ENCODE measurements at places on chromosomes 3 and 15.

DNA sequence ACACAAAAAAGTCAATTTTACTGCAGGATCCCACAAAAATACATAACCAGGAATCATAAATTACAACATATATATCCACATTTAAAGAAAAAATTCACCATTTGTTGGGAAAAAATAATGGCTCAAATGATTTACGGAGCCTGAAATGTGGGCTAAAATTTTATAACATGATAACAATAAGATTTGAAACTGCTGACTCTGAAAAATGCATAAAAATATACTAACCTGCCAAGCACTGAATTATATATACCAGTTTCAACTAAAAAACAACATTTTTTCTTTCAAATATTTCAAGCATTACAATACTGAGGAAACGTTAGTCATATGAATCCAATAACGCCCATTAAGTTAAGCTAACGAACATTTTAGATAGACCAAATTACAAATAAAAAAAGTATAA lies 12.2 kb upstream of the MYO5C start:
- no peak for DNase-seq

GRCh38 chr3:166362698-166363097 lies 525.5 kb upstream of the BCHE start:
- no peak for DNase-seq

DNA sequence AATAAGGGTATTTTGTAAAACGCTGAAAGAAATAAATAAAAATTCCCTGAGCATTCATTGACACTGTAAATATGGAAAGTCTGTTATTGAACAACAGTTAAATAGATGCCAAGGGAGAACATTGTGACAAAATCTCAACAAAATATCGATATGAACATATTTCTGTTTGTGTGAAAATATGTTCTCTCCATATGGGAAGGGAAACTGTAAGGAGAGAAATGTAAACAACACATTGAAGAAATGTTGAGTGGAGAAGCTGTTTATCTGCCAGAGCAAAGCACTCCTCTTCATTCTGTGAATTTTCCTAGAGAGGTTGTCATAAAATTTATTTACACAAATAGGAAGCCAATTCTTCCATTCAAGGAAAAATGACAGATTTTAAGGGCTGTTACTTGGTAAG lies 57.1 kb upstream of the EOMES start:
- no peak for DNase-seq

DNA sequence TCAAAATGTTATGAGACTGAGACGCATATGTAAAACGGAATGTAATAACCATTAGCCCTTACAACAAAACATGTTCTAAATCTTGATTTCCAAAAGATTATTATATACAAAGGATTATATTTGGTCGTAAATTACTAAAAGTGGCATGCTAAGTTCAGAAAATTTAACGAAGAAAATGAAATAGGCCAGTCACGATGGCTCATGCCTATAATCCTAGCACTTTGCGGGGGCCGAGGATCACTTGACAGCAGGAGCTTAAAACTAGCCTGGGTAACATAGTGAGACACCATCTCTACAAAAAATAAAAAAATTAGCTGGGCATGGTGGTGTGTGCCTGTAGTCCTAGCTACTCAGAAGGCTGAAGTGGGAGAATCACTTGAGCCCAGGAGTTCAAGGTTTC lies 29.0 kb downstream of the ACAD11 start:
- DNase-seq = no peak

- no peak for DNase-seq
These were observed 34.3 kb upstream of the ZMAT3 start for GRCh38 chr3:179105881-179106280.

GRCh38 chr3:31105438-31106077 lies 211.1 kb upstream of the GADL1 start:
- DNase-seq = no peak

DNA sequence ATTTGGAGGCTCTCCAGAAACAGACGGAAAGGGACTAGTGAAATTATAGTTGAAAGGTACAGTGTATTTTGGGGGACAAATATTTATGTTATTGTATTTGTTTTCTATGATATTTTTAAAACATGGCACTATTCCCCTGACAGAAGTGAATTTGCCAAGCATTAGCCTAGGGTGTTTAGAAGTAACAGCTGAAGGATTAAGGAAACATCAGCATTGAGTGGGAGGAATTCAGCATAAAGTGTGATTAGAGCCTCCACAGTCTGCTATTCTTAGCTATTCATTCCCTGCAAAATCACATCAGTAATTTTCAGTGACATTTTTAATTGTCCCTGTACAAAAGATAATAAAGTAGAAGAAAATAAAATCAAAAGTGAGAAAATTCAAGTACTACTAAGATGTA lies 231.4 kb downstream of the ROBO2 start:
- DNase-seq = no peak

GRCh38 chr3:6022621-6023020 lies 835.1 kb downstream of the EDEM1 start:
- DNase-seq = no peak

DNA sequence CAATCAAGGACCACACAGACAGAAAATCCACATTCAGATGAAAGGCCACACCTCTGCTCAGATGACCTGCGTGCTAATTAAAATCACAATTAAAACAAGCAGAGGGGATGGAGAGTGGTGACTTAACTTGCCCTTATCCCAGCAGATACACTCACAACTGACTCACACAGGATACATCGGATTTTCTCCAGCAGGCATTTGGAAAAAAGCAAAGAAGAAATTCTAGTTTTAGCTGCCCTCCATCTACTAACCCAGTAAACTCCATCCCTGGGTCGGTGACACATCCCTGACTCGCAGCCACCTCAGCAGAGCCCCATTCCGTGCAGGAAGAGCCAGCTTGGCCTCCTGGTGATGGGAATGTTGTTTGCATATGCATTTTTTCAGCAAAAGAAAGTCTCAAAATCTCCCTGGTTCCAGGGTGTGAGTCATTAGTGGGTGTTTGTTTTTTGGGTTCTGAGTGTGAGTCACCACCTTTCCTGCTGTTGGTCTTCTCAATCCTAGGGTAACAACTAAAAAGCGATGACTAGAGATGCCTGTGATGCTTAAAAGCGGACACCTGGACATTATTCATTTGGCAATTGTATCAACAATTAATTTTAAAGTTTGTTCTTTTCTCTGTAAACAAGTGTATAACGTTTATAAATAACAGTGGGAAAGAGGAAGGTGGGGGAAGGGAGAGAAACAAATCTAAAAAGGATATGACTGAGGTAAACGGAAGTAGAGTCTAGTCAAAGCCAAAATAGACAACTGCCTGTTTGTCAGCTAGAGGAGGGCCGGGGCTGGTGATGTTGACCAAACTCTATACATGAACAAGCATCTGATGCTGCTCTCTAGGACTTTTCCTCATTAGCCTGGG lies 49.8 kb upstream of the SLC4A7 start:
- DNase-seq = peak; percentile 31

- DNase-seq = no peak
These were observed 26.8 kb downstream of the MEGF11 start for GRCh38 chr15:66226736-66227135.

Data from central memory CD4-positive, alpha-beta T cell (primary cell).